Central memory CD4-positive, alpha-beta T cell (primary cell): ENCODE measurements at places on chromosomes 6 and 20.
A peak's percentile ranks its signal among the peaks of the same experiment; 100 is the strongest.

GRCh38 chr20:53098621-53099020 lies 126.5 kb downstream of the TSHZ2 start:
- DNase-seq, result no peak

GRCh38 chr20:59648466-59649070 lies 44.2 kb downstream of the PHACTR3 start:
- DNase-seq, result no peak

- no peak for DNase-seq
These were observed 288.5 kb upstream of the CNR1 start for GRCh38 chr6:88454658-88455057.

DNA sequence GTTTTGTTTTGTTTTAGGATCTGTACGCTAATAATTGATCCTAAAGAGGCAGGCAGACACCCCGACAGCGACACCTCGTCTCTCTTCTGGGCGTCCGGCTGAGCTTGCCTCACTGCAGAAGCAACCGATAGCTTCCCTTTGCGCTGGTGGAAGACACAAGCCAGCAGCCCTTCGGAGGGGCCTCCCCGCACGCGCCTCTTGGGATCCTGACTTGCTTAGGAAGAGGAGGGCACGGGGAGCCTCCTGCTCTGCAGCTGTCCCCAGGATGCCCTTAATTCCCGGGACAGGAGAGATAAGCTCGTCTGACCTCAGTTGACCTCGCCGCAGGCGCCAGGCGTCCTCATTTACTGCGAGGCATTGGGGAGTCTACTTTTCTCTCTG lies 94.0 kb downstream of the CD83 start:
- DNase-seq, result no peak

GRCh38 chr20:2817891-2818595 lies 1.9 kb downstream of the TMEM239 start:
- no peak for DNase-seq

DNA sequence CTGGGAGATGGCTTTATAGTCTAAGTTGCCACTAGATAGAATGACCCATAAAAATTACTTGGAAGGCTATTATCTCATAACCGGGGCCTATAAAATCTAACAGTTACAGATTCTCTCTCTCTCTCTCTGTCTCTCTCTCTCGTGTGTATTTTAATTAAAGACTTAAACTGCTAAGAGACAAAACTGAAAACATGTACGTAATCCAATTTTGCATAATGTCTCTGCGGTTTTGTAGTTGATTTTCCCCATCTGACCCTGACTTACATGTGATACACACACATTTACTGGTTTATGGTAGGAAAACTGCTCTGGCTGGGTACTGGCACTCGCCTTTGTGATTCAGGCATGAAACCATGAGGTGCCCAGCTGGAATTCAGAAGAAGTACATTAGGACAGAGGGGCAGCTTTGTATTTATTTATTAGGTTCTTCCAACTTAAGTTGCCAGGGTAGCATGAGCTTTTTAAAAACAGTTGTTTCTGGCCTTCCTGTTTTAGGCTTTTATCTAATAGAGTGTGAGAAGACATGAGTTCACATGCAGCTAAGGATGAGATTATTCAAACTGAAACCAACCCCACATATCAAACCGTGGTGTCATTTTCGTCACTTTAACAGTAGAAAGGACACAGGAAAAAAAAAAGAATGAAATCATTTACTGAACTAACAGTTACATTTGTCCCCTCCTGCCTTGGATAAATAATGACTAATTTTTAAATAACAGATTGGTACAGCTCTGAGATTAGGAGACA lies 182.5 kb downstream of the GMPR start:
- peak; percentile 80 for DNase-seq
